8988T (cell line): ENCODE measurements at places on chromosomes 4 and X.

DNA sequence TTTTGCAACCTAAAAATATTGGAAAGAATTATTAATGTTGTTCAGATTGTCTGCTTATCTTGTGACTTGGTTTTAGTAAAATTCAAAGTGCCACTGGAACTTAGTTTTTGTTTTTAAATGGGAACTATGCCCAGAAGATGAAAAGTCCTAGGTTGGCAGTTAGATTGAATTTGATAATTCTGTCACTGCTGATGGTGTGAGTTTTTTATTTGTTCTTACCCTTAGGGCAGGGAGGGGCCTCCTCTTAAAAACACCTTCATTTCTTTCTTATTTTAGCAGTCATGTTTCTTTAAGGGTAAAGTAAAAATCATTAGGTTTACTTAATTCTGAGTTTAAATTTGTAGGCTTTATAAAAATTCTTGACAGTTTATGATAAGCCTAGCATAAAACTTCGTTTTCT is 80.6 kb downstream of the AFF1 start:
- DNase-seq, result no peak

GRCh38 chr4:88865466-88865865 is 167.8 kb upstream of the NAP1L5 start:
- no peak for DNase-seq

DNA sequence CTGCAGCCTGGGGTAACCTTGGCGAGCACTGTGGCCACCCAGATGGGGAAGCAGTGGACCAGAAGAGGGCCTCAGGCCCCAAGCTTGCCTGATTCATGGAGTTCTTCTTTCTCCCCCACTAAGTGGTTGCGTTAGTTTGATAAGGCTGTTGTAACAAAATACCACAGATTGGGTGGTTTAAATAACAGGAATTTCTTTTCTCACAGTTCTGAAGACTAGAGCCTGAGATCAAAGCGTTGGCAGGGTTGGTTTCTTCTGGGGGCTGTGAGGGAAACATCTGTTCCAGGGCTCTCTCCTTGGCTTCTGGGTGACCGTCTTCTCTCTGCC is 105.7 kb upstream of the GATB start:
- no peak for DNase-seq

DNA sequence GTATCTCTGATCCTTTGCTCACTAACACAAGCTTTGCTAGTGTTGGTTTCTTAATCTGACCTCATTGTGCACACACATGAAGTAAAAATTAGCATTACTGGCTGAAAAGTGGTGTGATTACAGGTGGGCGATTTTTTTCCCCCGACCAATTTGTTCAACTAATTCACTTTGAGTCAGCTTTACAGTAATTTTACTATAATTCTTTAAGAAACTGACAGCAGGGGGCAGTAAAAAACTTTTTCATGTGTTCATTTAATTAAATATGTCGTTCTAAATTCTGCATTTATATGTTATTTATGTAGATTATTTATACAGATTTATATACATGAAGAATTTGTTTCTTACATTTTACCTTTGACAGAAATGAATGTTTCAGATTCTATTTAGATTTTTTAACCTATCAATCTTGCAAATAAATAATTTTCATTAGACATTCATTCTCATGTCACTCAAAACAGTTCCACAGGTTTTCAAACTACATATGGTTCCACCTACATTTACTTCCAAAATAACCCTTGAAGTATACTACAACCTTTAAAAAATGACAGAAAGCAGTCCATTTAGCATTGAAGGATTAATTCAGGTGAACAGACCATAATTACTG is 17.5 kb downstream of the PALLD start:
- no peak for DNase-seq

DNA sequence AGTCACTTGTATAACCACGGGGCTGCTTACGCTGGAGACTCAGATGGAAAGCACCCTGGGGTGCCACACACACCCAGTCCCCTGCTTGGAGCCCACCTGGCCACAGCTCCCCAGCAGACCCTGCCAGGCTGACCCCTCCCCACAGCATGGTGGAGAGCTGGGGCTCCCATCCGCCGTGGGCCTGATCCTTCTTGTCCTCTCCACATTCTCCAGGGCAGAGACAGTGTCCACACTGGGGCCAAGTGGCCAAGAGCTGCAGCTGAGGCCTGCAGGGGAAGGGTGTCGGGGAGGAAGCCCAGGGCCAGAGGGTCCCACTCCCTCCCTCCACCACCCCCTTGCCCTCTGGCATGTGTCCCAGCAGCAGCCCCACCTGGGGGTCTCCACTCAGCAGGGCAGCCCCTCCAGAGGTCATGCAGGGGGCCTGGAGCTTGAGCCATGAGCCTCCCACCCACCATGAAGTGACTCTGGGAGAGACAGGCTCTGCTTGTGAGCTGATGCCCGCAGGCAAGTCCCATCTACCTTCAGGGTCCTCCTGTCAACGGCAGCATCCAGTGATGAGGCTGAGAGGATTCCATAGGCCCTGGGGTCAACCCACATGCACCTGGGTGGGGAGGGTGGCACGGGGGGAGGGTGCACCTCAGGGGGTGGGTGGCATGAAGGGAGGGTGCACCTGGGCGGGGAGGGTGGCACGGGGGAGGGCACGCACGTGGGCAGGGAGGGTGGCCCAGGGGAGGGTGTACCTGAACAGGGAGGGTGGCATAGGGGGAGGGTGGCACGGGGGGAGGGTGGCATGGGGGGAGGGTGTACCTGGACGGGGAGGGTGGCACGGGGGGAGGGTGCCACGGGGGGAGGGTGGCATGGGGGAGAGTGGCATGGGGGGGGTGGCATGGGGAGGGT is 56.4 kb downstream of the FAM53A start:
- DNase-seq, result no peak

DNA sequence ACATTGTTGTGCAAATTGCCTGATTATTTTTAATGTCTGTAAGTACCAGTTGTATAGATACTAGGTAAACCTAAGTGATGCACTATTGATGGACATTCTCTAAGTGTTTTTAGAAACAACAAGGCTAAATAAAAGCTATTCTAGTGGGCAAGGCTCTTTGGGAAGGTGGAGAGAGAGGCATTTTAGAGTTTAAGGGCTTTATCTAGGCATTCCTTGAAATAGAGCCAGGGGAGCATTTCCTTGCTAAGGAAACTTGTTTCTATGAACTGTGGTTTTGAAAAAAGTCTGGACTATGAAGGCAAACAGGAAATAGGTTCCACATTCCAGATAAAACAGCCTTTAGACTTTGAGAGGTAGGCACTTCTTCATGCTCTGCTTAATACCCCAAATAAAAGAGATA is 23.8 kb downstream of the BMX start:
- no peak for DNase-seq

DNA sequence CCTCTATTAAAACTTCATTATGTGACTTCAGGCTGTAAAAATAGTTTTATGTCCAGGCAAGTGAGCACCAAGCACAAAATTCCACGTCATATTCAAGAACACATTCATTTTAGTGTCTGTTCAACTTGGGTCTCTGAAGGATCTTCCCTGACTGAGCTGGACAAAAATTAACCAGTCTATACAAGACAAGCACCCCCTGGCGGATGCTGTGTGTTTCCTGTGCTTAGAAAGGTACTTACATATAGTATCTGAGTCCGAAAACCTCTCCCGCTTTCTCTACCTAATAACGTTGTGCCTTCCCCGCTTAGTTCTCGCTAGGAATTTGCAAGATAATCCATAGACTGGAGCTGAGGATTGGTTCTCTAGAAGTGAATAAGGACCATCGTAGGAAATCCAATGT is 2214.5 kb upstream of the TENM3 start:
- DNase-seq, result no peak

DNA sequence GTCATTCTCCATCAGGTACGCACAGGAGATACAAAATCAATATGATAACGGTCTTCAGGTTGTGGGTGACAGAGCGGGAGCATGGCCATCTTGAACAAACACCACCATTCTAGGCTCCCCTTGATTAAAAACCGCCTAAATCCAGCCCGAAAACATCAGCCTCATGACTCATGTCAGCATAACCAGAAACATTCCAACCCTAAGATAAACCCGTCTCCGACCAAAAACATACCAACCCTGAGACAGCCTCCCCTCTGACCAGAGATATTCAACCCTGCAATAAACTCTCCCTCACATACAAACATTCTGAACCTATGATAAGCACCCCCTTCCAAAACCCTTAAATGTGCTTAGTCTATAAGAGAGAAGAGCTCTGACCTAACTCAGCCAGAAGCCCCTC is 157.9 kb downstream of the DHRSX start:
- no peak for DNase-seq

GRCh38 chrX:41300758-41301437 is 33.1 kb upstream of the DDX3X start:
- DNase-seq, result no peak

DNA sequence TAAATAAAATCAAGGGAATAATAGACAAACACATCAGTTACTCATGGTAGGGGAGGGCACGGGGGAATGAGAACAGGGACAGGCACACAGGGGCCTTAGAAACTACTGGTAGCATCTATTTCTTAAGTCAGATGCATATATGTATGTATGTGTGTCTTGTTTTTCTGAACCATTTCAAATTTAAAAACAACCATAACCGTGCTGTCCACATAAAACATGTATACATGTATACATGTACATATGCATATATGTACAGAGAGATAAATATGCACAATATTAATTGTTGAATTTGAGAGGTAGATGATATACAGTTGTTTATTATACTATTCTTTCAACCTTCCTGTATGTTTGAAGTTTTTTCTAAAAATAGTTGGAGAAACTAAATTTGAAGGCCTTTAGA is 7.8 kb upstream of the AWAT1 start:
- no peak for DNase-seq
